ENCODE measurements at places on chromosomes 5 and 9. TPM values are rescaled to one million over a fixed set of nuclear protein-coding genes. Genes with fewer than 3 reads are reported as not detected.

DNA sequence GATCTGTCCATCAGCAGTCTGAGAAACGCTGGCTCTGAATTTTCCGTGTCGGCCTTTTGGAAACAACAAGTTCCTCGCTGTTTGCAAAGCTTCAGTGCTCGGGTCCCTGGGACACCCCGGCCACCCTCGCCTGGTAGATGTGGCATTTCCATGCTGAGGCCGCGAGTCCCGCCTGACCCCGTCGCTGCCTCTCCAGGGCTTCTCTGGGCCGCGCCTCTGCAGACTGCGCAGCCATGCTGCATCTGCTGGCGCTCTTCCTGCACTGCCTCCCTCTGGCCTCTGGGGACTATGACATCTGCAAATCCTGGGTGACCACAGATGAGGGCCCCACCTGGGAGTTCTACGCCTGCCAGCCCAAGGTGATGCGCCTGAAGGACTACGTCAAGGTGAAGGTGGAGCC lies 4.7 kb downstream of the NTNG2 start:
- peak; percentile 57 for DNase-seq

DNA sequence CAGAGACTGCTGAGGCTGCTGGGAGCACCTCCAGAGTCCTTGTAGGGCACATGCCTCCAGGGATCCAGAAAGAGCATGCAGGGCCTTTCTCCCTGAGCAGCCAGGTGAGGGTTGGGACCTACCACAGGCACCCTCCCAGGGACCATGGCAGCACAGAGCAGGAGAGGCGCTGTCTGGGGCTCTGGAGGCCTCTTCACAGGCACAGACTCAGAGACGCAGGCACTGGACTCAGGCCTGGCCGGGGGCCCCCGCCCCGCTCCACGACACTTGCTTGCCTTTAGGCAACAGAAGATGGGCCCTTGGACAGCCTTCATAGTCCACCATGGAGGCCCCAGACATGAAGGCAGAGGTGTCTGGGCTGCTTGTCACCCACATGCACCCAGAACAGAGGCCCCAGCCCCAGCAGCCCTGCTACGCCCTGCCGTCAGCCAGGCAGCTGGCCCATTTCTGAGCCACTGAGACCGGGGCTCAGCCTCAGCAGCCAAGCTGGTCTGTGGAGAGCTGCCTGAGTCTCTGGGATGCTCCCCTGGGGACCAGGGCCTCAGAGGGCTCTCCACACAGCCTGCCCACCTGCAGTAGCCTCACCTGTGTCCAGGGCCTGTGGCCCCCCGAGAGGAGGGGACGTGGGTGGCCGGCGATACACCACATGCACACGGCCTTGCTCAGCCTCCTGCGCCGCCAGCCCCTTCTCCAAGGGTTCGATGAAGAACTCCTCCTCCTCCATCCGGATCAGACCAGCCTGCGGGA lies 72.8 kb downstream of the ADAMTS2 start:
- no peak for DNase-seq

The CCNI2 gene
- 0.26 TPM for polyA plus RNA-seq

DNA sequence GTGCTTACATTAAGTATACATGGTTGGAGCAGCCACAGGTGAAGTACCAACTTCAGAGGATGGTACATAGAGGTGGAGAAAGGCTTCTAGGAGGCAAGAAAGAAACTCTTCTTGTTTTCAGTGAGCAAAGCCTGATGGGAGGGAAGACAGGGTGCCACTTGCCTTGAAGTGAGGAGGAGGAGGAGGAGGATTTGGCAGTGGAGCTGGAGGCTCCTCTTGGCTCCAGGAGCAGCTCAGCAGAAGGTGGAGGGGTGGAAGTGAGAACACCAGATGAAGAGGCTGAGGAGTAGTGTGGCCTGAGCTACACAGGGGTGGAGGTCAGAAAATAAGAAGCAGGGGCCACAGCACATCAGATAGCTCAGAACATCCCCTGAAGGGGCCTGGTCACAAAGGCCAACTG lies 91.1 kb upstream of the SHISAL2B start:
- DNase-seq, result no peak

Data from A549 (cell line).